Activated naive CD4-positive, alpha-beta T cell (primary cell): ENCODE measurements at places on chromosomes 2 and 18.
A peak's percentile ranks its signal among the peaks of the same experiment; 100 is the strongest.

- DNase-seq, result no peak
Measured at GRCh38 chr18:36330435-36331052, 33.0 kb downstream of the FHOD3 start.

GRCh38 chr2:166539340-166540162 is 45.5 kb upstream of the SCN7A start:
- DNase-seq, result no peak

GRCh38 chr2:73979686-73980085 is 5.0 kb upstream of the TET3 start:
- no peak for DNase-seq

DNA sequence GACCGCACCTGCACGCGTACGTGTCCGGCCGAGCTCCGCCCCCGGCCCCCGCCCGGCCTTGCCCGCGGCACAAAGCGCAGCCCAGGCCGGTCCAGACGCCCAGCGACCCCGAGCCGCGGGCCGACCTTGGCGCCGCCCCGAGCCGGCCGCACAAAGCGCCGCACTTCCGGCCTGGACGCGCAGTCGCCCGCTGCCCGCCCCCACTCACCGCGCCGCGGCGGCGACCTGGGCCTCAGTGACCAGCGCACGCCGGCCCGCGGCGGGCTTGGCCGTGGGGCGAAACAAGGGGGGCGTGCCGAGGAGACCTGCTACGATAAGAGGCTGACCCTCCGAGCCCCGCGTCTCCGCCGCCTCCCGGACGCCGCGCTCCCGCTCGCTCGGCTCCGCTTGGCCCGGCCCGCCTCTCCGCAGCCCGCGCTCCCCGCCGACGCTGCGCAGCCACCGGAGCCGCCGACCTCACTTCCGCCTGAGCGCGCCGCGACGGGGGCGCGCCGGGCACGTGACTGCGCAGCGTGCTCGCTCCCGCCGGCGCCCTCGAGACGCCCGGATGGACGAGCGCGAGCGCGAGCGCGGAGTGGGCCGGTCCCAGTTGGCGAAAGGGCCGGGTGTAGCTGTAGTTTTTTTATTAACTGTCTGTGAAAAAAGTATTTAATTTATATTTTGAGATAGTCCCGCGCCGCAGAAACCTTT is at the start of gene FAM168B:
Gene FAM168B (minus strand): TSS at position 455 of the 690 bp plus-strand sequence. CDS start 10,814 bp downstream, outside the sequence.
- DNase-seq, result peak; percentile 71
